ENCODE measurements at places on chromosomes 11 and 22.

GRCh38 chr11:60493454-60493853 is 876 bp downstream of the MS4A12 start:
- DNase-seq = no peak

GRCh38 chr11:47889714-47890441 is 41.7 kb upstream of the NUP160 start:
- no peak for DNase-seq

DNA sequence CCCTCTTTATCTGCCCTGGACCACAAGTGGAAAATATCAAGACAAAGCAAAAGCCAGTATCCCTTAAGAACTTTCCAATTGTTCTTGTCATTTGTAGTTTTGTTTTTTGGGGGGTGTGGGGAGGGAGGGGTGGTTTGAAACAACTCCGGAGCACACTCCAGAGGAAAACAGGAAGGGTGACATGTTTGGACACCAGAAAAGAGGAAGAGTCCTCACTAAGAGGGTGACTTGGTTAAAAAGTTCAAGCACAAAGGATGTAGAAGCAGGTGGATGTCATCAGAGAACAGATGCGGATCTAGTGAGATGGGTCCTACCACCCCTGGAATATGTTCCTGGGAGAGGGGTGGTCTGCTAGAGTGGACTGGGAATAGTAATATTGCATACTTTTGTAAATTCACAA is 25.8 kb downstream of the ADAMTS8 start:
- no peak for DNase-seq

DNA sequence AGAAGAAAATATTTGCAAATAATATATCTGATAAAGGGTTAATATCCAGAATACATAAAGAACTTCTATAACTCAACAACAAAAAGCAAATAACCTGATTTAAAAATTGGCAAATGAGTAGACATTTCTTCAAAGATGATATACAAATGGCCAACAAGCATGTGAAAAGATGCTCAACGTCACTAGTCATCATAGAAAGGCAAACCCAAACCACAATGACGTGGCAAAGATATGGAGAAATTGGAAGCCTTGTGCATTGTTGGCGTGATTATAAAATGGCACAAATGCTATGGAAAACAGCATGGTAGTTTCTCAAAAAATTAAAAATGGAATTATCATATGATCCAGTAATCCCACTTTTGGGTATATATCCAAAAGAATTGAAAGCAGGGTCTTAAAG is 466.3 kb downstream of the TBC1D22A start:
- no peak for DNase-seq

- no peak for DNase-seq
These were observed 6.4 kb downstream of the BAIAP2L2 start for GRCh38 chr22:38104084-38104483.

GRCh38 chr11:35629914-35630313 is 11.7 kb downstream of the FJX1 start:
- peak; percentile 99 for DNase-seq

DNA sequence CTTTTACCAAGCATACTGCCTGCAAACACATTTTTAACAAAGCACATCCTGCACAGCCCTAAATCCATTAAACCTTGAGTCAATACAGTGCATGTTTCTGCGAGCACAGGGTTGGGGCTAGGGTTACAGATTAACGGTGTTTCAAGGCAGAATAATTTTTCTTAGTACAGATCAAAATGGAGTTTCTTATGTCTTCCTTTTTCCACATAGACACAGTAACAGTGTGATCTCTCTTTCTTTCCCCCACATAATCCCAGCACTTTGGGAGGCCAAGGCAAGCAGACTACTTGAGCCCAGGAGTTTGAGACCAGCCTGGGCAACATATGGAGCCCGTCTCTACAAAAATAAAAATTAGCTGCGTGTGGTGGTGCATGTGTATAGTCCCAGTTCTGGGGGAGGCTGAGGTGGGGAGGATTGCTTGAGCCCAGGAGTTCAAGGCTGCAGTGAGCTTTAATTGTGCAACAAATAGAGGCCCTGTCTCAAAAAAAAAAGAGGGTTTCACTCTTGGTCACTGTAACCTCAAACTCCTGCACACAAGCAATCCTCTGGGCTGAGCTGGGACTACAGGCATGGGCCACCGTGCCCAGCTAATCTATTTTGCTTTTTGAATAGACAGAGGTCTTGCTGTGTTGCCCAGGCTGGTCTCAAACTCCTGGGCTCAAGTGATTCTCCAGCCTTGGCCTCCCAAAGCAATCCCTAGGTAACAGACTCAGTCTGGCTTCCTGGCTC is 19.7 kb upstream of the SLC3A2 start:
- DNase-seq = no peak

GRCh38 chr22:37922191-37922590 is 16.1 kb downstream of the MICALL1 start:
- DNase-seq = no peak

GRCh38 chr11:102226702-102227490 is 90.4 kb upstream of the BIRC3 start:
- no peak for DNase-seq

- no peak for DNase-seq
These were observed 40.2 kb downstream of the SCGB1A1 start for GRCh38 chr11:62459080-62459479.

DNA sequence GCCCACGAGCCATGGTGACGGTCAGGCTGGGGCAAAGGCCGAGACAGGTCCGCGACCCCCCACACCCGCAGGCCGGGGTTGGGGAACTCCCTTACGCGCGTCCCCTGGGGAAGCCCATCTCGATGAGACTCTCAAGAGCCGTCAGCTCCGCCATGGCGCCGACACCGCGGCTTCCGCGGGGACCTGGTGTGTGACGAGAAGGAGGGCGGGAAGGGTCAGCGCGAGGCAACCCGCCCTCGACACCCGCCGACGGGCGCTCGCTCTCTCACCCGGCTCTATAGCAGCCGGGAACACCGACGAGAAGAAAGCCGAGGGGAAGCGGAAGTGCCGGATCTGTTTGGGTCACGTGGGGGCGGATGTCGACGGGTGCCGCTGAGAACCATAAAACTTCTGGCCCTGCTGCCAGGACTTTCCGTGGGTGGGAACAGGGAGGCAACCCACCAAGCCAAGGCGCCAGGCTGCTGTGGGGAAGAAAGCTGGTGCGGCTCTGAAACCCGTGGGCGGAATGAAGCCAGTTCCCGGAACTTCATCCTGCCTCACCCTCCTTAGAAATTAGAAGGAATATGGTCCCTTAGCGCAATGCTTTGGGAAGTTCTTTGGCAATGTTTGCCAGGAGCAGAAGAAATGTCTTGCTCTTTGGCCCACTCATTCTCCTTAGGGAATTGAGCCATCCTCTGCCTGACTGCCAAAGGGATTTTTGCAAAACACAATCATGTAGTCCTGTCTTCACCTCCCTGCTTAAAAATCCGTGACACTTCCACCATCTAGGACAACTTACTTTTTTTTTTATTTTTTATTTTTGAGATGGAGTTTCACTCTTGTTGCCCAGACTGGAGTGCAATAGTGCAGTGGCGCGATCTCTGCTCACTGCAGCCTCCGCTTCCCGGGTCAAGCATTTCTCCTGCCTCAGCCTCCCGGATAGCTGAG is at the start of gene UBXN1:
Gene UBXN1 (minus strand): TSS at position 304 of the 927 bp plus-strand sequence. CDS start 150 bp downstream, at position 154.
- DNase-seq = peak; percentile 80

DNA sequence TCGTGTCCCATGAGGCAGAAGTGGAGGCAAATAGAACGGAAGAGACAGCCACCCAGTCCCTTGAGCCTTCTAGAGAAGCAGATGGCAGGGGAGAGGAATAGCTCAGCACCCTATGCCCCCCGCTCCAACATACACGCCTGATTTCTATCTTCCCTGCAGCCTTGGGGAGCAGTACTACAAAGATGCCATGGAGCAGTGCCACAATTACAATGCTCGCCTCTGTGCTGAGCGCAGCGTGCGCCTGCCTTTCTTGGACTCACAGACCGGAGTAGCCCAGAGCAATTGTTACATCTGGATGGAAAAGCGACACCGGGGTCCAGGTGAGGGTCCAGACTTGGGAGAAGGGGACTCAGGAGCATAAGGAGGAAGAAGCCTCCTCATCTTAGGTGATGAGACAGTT is 6.6 kb downstream of the DPF2 start:
- no peak for DNase-seq

DNA sequence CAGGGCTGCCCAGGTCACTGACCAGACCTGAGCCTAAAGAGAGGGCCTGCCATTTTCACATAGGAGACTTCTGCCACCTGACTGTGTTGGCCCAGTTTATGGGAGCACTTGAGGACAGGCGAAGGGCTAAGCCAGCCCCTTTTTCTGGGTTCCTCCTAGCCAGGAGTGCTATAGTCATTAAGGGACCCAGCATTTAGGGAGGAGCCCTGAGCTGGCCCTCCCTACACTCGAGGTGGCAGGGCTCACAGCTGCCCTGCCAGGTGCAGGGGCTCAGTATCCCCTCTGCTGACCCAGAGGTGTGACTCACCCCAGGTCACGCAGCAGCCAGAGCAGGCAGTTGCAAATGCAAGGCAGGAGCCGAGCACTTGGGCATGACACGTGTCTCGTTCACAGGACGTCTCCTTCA is 86.3 kb upstream of the CRYBB3 start:
- DNase-seq = no peak

DNA sequence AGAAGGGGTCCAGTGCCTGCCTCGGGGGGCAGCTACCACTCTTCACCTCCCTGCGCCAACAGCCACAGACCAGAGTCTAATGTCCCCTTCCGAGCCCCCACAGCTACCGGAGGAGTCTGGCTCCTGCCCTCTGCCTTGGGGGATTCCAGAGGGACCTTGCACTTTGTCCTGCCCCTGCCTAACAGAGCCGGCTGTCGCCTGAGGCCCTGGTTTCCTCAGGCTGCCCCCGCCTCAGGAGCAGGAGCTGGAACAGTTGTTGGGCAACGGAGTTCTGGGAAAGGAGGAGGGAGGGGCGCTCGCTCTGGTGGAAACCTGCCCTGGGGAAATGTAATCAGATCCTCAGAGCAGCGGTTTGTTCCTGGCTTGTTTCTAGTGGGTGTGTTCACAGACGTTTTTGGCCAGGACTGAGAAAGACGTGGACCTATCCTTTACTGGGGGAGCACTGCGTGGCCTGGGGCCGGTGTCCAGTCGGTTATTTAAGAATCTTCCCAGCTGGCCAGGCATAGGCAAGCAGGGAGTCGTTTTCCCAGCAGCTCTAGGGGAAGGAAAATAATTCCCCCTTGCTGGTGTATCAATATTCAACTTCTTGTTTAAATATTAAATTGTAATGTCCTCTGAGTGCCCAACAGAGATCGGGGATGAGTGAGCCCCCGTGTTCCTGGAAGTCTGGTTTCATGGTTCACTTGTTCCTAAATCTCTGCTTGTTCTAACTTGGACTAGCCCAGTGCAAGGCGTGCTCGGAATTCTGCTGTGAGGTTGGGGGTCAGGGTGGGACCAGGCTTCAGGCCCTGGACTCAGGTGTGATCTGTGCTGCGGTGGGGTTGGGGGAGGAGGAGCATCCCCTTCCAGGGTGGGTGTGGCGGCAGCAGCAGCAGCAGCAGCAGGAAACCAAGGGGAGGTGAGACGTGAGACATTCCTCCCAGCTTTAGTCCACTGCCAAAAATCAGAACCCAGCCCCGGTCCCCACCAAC is 32.1 kb downstream of the A4GALT start:
- peak; percentile 83 for DNase-seq

- no peak for DNase-seq
These were observed 29.0 kb downstream of the MUC2 start for GRCh38 chr11:1103401-1104360.

- no peak for DNase-seq
These were observed 2.4 kb downstream of the FADS1 start for GRCh38 chr11:61814247-61814957.

GRCh38 chr22:37065180-37065579 is 13.6 kb downstream of the KCTD17 start:
- DNase-seq = no peak

GRCh38 chr11:3169255-3170043 is 4.3 kb upstream of the OSBPL5 start:
- DNase-seq = no peak

DNA sequence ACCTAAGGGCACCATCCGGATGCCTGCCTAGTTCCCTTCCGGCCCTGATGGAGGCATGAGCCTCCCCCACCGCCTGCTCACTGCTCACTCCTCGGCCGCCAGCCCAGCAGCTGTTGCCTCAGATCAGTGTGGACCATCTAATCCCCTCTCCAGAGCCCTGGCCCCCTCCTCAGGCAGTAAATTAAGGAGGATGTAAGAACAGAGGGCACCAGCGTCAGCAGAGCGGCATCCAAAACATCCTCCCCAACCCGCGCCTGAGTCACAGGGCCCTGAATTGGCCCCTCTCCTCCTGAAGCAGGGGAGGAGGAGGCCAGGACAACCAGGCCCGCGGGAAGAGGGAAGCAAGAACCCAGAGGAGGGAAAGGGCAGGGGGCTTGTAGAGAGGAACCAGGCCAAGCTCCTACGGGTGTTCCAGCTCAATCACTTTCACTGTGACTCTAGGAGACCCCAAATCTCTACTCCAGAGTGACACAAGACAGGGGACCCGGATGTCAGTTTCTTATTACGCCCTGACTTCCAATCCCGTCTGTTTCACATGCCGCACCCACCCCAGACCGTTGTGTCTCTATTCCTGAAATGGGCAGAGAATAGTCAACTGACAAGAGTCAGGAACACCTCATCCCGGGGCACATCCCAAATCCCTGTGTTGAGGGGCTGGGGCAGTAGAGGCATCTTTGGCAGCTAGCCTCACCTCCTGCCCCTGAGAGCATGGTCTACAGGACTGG is 31.3 kb upstream of the MYOD1 start:
- DNase-seq = no peak

GRCh38 chr22:28771195-28771791 is 1.2 kb upstream of the CCDC117 start:
- no peak for DNase-seq

GRCh38 chr11:103923451-103923931 is 112.9 kb upstream of the DDI1 start:
- peak; percentile 35 for DNase-seq

- no peak for DNase-seq
These were observed 1.2 kb downstream of the MAP4K2 start for GRCh38 chr11:64801561-64802369.

GRCh38 chr11:84722583-84723108 is 904.5 kb downstream of the DLG2 start:
- DNase-seq = no peak

DNA sequence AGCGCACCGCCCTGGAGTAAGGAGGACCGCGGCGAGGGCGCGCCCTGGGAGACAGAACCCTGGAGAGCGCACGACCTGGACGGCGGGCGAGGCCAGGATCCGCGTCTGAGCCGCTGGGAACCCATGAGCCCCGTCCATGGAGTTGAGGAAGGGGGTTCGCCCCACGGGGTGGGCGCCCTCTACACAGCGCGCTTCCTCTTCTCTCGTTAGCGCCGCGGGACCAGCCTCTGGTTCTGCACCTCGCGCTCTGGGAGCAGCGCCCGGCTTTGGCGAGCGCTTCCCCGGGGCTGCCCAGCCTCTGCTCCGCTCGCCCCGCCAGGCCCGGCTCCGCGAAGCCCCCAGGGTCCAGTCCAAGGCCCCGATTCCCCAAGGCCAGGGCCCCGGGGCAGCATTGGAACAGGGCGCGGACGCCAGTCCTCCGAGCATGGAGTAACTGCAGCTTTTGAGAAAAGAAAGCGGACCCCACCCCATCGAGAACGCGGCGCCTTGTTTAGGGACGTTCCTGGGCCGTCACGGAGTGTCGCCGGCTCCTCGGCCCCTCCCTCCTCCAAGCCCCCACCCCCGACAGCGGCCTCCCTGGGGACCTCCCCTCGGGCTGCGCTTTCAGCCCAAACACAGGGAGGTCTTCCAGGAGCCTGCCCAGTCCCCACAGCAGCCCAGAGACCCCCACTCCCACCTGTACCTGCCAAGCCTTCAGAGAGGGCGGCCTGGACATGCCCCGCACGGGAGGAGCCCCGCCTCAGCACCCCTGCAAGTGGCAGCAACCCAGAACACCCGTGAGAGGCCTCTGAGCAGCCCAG is 56.2 kb downstream of the BRD1 start:
- no peak for DNase-seq

- DNase-seq = no peak
These were observed 53.4 kb upstream of the HTATIP2 start for GRCh38 chr11:20310137-20310536.

- DNase-seq = no peak
These were observed 17.1 kb upstream of the TPH1 start for GRCh38 chr11:18063125-18063524.
